H4 (cell line): ENCODE measurements at places on chromosomes 6 and 20.
A peak's percentile ranks its signal among the peaks of the same experiment; 100 is the strongest.

DNA sequence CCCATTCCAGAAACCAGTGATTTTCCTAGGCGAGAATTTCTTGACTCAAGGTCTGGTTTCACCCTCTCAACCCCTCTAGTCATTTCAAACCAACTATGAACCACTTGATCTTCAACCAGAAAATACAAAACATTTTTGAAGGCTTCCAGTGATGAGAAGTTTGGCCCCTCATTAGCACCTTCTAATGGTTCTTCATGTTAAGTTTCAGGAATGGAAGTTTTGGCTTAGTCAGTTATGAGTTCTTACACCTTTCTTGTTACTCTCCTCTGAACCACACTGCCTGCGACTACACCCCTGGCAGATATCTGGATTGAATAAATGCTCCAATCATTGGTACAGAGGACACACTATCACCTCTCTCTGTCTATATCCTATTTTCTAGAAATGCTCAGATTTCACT lies 67.2 kb downstream of the GJA10 start:
- DNase-seq = no peak

GRCh38 chr6:88989215-88989614 lies 25.8 kb upstream of the RNGTT start:
- no peak for DNase-seq

DNA sequence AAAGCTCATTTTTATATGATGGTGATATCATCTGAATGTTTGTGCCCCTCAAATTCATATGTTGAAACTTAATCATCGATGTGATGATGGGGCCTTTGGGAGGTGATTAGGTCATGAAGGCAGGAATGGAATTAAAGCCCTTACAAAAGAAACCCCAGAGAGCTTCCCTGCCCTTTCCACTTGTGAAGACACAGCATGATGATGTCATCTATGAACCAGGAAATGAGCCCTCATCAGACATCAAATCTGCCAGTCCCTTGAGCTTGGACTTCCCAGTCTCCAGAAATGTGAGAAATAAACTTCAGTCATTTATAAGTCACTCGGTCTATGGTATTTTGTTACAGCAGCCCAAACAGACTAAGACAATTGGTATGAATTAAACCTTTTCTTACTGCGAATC lies 153.1 kb downstream of the MYB start:
- peak; percentile 3 for DNase-seq

GRCh38 chr6:24667378-24667803 lies 514 bp downstream of the ACOT13 start:
- DNase-seq = no peak

DNA sequence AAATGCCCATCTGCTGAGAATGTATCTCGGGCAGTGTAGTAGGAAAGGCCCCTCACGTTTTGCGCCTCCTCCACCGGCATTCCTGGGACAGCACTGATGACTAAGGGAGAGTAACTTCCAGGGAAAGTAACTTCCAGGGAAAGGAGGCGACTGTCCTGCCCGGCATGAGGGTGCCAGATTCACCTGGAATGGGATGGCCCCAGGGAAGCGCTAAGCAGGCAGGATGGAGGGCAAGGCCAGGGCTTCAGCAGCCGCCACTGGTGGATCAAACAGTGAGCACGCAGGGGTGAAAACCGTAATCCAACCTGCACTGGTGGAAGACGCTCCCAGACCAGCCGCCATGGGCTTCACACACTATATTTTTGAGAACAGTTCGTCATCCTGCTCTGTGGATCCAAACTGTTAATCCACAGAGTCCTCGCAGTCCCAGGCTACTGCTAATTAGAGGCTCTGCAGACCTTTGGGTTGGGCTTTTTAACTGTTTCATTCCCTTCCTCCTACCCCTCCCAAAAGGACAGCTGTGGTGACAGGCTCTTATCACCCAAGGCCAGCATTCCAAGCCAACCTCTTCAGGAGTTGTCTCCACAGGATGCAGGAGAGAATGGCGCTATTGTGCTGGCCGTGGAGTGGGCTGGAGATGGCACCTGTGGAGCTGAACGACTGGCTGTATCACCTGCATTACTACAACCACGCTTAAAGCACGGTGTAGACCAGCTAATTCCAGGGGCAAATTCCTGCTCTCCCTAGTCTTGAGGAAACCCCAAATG lies 178.9 kb downstream of the DLL1 start:
- DNase-seq = no peak

DNA sequence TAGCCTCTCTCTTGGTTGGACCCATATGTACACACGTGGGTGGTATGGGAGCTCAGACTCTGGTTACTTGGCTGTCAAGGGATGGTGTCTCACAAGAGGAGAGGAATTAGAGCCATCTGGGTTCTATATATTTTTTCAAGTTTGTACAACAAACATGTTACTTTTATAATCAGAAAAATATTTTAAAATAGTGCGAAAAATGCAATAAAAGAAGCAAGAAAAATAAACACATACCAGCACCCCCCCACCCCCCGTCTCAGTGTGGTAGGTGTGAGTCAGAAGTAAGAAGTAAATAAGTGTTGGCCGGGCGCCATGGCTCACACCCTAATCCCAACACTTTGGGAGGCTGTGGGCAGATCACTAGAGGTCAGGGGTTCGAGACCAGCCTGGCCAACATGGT lies 2.1 kb upstream of the TIAM2 start:
- no peak for DNase-seq

- DNase-seq = peak; percentile 51
Observed at GRCh38 chr6:74070091-74070490, 374.1 kb downstream of the CD109 start.

GRCh38 chr6:115885636-115886366 lies 174.9 kb downstream of the FRK start:
- DNase-seq = no peak

- DNase-seq = no peak
Observed at GRCh38 chr20:32411955-32412706, 54.0 kb downstream of the ASXL1 start.

DNA sequence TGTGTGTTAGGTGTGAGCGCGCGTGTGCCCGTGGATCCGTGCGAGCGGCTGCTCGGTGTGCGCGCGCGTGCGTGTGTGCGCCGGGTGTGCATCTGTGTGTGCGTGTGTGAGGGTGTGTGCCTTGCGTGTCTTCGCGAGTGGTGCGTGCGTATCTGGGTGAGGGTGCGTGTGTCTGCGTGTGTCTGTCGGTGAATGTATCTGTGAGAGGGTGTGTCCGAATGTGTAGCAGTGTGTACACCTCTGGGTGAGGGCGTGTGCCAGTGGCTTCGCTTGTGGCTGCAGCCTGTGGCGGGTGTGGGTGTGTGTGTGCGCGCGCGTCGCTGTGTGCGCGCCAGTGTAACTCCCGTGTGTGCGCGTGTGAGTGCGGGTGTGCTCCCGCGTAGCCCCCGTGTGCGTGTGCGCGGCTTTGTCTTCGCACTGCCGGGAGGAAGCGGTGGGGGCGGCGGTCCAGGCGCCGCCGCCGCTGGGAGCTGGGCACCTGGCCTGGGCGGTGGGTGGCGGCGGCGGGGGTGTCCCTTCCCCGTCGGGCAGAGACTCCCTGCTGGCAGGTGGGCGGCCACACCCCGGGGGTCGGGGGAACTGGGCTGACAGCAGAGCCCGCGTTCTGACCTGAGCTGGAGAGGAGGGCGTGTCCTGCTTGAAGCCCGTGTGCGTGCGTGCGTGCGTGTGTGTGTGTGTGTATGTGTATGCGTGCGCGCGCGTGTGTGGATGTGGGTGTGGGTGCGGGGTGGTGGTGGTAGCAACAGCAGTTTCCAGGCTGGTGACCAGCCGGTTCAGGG lies 61.3 kb upstream of the EPB41L1 start:
- DNase-seq = no peak

GRCh38 chr6:9511157-9511556 lies 903.7 kb downstream of the TFAP2A start:
- no peak for DNase-seq

GRCh38 chr20:1440024-1440423 lies 26.6 kb downstream of the NSFL1C start:
- DNase-seq = peak; percentile 24

DNA sequence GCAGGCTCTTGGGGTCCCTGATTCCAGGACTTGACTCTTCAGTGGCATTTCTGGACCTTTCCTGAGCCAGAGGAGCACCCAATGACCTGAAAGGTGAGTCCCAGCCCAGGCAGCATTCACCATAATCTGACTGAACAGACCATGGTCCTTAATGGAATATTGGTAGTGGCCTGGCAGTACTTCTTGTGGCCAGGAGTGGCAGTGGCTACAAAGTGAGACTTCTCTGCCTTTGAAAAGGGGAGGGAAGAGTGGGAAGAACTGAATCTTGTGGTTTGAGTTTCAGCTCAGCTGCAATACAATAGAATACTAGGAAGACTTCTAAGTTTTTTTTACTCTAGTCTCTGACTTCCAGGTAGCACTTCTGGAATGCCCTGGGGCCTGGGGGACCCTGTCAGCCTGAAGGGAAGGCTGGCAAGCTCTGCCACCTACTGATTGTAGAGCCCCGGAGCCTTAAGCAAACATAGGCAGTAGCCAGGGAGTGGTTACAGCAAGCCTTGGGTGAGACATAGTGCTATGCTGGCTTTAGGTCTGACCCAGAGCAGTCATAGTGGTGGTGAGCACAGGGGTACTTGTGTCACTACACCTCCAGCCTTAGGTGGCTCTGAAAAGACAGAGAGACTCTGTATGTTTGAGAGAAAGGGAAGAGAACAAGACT lies 674.2 kb upstream of the MANEA start:
- no peak for DNase-seq

GRCh38 chr6:165701005-165701404 lies 38.0 kb upstream of the PDE10A start:
- no peak for DNase-seq

DNA sequence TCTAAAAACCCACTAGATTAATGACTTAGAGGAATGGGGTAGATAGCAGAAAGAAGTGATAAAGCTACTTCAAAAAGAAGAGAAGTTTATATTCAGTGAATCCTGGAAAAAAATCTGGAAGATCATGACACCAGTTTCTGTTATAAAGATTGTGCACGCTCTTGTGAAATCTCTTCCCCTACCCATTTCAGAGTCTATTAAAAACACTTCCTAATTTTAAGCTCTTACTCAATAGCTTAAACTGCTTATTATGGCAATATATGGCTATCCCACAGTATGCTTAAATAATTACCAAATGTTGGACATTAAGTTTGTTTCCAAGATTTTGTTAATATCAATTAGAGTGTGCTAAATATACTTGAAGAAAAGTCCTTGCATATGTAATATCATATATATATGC lies 585.3 kb upstream of the MAN1A1 start:
- DNase-seq = no peak

GRCh38 chr6:144729502-144729901 lies 444.4 kb downstream of the UTRN start:
- no peak for DNase-seq

DNA sequence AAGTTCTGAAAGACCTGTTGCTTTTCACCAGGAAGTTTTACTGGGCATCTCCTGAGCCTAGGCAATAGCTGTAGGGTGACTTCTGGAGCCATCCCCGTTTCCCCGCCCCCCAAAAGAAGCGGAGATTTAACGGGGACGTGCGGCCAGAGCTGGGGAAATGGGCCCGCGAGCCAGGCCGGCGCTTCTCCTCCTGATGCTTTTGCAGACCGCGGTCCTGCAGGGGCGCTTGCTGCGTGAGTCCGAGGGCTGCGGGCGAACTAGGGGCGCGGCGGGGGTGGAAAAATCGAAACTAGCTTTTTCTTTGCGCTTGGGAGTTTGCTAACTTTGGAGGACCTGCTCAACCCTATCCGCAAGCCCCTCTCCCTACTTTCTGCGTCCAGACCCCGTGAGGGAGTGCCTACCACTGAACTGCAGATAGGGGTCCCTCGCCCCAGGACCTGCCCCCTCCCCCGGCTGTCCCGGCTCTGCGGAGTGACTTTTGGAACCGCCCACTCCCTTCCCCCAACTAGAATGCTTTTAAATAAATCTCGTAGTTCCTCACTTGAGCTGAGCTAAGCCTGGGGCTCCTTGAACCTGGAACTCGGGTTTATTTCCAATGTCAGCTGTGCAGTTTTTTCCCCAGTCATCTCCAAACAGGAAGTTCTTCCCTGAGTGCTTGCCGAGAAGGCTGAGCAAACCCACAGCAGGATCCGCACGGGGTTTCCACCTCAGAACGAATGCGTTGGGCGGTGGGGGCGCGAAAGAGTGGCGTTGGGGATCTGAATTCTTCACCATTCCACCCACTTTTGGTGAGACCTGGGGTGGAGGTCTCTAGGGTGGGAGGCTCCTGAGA lies at the start of gene HFE:
TSS of gene HFE (plus strand) at position 146 of the 832 bp plus-strand sequence. CDS start at position 158, 12 bp downstream.
- peak; percentile 57 for DNase-seq

GRCh38 chr6:147769496-147770087 lies 261.1 kb downstream of the SAMD5 start:
- DNase-seq = no peak

GRCh38 chr20:53299831-53300230 lies 293.8 kb downstream of the ZNF217 start:
- no peak for DNase-seq

DNA sequence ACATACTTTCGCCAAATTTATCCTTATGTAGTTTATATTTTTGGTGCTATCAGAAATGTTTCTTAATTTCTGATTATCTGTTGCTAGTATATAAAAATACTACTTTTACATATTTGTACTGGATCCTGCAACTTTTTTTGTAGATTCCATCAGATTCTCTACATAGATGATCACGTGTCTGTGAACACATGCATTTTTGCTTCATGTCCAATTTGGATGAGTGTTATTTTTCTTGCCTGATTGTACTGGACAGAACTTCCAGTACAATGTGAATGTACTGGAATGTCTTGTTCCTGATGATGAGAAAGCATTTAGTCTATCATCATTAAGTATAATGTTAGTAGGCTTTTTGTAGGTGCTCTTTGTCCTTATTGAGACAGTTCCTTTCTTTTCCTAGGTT lies 25.0 kb upstream of the SSR1 start:
- no peak for DNase-seq

DNA sequence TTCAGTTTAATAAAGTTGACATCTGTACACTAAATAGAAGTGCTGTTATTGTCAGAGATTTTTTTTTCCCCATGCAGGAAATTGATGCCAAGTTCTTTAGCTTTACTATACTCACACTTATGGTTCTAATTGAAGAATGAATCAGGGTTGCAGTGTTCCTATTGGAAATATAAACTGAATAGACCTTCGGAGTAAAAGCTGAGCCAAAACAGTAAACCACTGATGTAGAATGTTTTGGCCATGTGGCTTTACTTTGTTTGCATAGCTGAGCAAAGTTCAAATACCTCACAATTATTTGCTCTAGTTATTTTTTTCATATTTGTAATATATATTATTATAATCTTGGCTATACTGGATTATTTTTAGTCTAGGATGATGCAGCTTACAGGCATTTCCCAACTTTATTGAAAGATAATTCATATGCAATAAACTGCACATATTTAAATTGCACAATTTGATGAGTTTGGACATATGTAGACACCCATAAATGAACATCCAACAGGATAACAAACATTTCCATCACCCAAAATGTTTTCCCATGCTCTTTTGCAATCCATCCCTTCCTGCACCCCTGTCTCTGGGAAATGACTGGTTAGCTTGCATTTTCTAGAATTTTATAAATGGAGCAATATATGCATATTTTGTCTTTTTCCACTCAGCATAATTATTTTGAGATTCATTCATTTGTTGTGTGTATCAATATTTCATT lies 105.8 kb upstream of the NOX3 start:
- no peak for DNase-seq

GRCh38 chr6:116531675-116532570 lies 13.6 kb downstream of the TRAPPC3L start:
- DNase-seq = peak; percentile 65

- no peak for DNase-seq
Observed at GRCh38 chr6:156169371-156169770, 607.8 kb upstream of the ARID1B start.

GRCh38 chr6:44297063-44298038 lies 15.8 kb downstream of the AARS2 start:
- DNase-seq = no peak

GRCh38 chr6:143060806-143061596 lies at the start of gene AIG1:
Gene AIG1 (plus strand): TSS chr6:143060889. CDS start chr6:143060926, 37 bp downstream.
- no peak for DNase-seq
